ENCODE measurements at places on chromosomes 1 and 21. TPM values are rescaled to one million over a fixed set of nuclear protein-coding genes. Genes with fewer than 3 reads are reported as not detected.
A peak's percentile ranks its signal among the peaks of the same experiment; 100 is the strongest.

- DNase-seq, result no peak
Measured at GRCh38 chr1:94731891-94732290, 88.3 kb upstream of the SLC44A3 start.

DNA sequence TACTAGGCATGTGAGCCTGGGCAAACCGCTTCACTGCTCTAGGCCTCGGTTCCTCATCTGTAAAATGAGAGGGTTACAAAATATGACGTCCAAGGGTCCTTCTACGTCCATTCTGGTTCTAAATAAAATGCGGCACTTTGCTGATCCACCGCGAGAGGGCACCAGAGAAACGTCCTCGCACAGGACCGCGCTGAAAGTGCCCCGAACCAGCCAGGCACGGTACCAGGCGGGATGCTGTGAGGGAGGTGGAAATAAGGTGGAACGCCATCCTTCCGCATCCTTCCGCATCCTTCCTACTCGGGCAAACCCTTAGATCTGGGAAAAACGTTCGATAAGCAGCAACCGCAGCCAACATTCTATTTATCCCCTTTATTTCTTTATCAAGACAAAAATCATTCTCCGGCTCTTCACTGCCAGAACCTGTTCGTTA, 60.3 kb upstream of the KRTAP19-8 start:
- peak; percentile 70 for DNase-seq

GRCh38 chr1:156012051-156012817, 8.5 kb downstream of the SSR2 start:
- no peak for DNase-seq

DNA sequence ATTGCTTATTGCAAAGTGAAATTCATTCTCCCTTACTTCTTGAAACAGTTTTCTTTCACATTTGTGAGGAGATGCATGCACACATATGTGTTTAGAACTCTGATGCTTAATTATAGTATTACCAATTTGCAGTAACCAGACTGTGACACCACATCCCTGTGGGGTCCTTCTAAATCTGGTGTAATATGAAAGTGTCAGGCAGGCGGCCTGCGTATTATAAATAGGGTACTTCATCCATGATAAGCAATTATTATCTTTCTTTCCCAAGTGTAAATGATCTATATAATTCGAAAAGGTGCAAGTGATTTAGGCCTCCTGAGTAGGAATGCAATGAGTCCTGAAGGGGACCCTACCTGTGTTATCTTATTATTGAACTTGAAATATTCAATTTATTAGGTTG, 876 bp downstream of the EFCAB7 start:
- peak; percentile 4 for DNase-seq

DNA sequence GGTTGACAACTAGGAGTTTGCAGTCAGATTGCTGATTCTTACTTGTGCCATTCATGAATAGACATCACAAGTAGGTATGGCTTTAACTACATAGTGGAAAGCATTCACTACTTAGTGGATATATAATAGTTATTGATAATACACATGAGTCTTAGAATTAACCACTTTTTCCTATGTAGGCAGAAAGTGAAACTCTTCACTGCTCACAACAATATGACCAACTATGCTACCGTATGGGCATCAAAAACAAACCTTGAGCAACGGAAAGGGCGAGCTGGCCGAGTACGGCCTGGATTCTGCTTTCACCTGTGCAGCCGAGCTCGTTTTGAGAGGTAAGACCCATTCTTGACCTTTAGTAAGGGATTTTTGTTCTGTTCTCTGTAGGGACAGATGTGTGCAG, 38.7 kb downstream of the DHX9 start:
- DNase-seq, result no peak

- DNase-seq, result peak; percentile 88
Measured at GRCh38 chr1:234856845-234857245, 246.9 kb upstream of the IRF2BP2 start.

GRCh38 chr21:26140926-26141325, 29.6 kb downstream of the APP start:
- no peak for DNase-seq

DNA sequence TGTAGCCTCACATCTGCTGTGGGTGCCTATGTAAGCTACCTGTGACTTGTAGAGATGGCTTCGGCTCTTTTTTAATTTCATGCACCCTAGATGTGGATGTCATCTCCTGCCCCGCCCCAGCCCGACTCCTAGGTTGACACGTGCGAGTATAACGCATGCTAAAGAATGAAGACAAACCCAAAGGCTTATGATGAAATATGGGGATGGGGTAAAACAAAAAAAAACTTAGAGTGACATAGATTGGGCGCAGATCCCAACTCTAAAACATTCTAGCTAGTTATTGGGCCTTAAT, 613 bp upstream of the ERO1B start:
- DNase-seq, result no peak

LPGAT1 gene
- polyA plus RNA-seq, result not detected

NPL gene
- polyA plus RNA-seq, result 7.2 TPM

RBP7 gene
- polyA plus RNA-seq, result 3.5 TPM

NBPF4 gene
- not detected for polyA plus RNA-seq

PGLYRP4 gene
- 1.9 TPM for polyA plus RNA-seq
